ENCODE measurements at places on chromosomes 11 and 22.
A peak's percentile ranks its signal among the peaks of the same experiment; 100 is the strongest.

- DNase-seq, result no peak
Measured at GRCh38 chr22:31871480-31871879, 72.9 kb upstream of the YWHAH start.

GRCh38 chr11:3153291-3153861 lies 11.7 kb downstream of the OSBPL5 start:
- peak; percentile 74 for DNase-seq

- no peak for DNase-seq
Measured at GRCh38 chr11:64063777-64064176, 28.0 kb downstream of the FLRT1 start.

DNA sequence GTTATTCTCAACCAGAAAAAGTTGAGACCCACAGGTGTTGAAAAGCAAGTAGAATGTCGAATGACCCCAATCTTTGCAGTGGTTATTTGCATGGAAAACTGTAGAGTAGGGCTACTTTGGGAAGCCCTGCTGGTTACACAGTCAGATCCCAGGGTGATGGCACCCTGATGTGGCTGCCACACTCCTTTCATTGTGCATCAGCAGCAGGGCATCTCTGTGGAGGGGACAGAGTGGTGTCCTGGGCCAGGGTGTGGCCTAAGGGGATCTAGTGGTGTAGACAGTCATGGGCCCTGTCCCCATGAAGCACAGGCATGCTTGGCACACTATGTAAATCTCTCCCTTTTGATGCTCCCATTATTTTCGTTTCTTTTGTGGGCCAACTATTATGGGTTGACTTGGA lies 199.4 kb upstream of the NAV2 start:
- no peak for DNase-seq

Data from BJ (cell line).